ENCODE measurements at places on chromosomes 5 and 9. TPM values are rescaled to one million over a fixed set of nuclear protein-coding genes. Genes with fewer than 3 reads are reported as not detected.

The OTP gene
- not detected for total RNA-seq

The RALGDS gene
- total RNA-seq: 59.0 TPM

The SPATA31A3 gene
- not detected for total RNA-seq

The ZNF883 gene
- total RNA-seq: 0.84 TPM

The CCNO gene
- total RNA-seq: not detected
